Activated naive CD8-positive, alpha-beta T cell treated with anti-CD3 and anti-CD28 coated beads, Interleukin-2, amount 50 U/mL, for 16 hours (primary cell): ENCODE measurements at places on chromosomes 2 and 18.
A peak's percentile ranks its signal among the peaks of the same experiment; 100 is the strongest.

DNA sequence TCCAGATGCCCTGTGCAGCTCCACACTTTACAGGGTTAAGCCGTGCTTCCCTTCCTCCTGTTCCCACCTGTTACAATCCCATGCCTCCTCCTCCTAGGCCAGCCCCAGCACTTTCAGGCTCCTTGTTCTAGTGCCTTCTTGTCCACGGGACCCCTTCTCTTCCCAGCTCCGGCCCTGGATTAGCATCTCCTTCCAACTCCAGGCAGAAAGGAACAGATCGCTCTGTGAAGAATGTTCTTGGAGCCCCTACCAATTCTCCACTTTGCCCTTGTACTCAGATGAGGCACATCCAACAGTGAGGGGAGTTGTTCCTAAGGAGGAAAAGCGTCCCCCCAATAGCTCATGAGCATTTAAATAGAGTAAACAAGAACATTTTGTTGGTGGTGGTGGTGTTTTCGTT is 72.7 kb downstream of the CABLES1 start:
- DNase-seq: no peak

- DNase-seq: no peak
These were observed 139.0 kb upstream of the NXPH2 start for GRCh38 chr2:138919120-138919747.

DNA sequence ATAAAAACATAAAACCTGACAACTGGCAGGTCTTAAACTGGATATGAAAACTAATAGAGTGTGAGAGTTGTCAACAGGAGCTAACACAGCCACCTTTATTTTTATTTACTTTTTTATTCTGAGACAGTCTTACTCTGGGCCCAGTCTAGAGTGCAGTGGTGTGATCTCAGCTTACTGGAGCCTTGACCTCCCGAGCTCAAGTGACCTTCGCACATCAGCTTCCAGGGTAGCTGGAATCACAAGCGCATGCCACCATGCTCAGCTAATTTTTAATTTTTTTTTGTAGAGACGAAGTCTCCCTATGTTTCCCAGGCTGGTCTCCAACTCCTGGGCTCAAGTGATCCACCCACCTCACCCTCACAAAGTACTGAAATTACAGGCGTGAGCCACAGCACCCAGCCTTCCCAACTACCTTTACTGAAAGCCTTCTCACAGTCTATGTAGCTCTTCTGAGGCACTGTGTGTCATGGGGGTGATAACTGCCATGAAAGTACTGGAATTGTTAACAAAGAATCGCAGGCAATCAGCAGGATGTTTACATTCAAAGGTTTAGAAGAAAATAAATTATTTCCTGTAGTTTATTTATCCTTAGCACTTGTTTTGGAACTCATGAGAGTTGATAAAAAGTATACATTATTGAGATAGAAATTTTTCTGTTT is 24.3 kb downstream of the GDF7 start:
- DNase-seq: no peak

DNA sequence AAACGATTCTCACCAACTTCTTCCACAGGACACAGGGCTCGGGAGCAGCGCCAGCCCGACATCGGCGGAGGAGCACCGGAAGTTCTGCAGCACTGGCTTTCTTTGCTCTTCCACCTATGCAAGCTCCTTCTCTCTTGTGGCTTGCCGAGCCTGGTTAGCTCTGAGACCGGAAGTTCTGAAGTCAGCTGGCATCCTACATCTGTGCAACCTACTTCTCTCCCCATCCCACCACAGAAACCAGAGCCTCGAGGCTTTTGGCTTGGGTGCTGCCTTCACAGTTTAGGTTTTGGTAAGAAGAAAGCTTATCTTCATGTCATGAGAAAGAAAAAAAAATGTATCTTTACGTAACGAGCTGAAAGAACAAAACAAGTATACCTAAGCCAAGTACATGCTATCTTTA is 111.7 kb downstream of the ANKRD44 start:
- DNase-seq: peak; percentile 62

DNA sequence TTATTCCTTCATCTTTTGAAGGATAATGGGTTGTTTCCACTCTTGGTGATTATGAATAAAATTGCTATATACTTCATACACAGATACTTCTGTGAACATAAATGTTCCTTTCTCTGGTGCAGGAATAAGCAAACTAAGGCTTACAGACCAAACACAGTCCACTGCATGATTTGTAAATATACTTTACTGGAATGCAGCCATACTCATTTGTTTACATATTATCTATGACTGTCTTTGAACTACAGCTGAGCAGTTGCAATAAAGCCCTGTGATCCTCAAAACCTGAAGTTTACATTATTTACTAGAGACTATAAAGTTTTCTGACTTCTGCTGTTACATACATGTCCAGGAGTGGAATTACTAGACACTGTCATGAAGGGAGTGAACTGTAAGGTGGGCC is 381.0 kb upstream of the CNTNAP5 start:
- no peak for DNase-seq

DNA sequence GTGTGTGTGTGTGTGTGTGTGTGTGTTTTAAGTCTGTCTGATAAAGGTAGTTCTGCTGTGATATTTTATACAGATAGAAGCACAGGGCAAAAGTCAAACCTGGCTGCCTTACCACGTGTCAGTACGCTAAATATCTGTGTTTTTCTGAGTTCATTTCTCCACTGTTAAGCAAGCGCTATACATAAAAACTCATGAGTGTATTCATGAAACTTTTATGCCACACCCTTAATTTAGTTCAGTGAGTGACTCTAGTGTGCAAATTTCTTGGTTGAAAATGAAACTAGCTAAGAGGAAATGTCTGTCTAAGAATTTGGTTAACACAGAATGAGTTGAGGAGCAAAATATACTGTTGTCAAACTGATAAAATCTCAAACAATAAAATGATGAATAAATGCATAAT is 11.2 kb downstream of the CASP10 start:
- DNase-seq: no peak

DNA sequence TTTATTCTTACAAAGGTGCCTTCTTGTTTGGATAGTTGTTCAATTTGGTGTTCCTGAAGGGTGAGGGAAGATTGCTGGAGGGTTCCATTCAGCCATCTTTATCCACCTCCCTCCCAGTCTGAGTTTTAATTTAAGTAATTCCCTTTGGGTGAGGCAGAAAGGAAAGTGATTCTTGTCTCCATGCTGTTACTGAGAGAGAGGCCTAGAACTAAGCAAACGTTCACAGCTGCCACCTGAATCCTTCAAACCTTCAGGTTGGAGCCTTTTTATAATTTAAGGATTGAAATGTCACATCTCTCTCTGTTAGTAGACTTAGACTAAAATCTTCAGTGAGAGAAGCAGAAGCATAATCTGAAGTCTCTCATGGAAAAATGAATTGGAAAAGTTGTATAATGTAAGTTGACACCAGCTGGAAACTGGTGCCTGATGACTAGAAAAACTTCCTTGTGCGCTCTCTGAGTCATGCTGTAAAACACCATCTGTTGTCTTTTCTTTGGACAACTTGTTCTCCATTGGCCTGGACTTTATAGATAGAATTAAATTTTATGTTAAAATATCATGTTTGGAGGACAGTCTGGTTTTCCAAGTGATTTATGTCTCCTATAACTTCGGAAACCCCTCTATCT is 14.6 kb downstream of the STRADB start:
- DNase-seq: no peak

- DNase-seq: no peak
These were observed 55.2 kb upstream of the RIOK3 start for GRCh38 chr18:23397907-23398306.

DNA sequence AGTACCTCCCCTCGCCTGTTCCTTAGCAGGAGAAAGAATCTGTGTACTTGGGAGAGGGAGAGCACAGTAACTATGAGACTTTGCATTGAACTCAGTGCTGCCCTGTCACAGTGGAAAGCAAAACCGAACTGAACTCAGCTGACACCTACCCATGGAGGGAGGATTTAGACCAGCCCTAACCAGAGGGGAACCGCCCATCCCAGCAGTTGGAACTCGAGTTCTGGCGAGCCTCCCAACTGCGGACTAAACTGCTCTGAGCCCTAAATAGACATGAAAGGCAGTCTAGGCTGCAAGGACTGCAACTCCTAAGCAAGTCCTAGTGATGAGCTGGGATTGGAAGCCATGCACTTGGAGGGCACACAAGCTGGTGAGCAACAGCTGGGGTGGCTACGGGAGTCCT is 110.4 kb downstream of the GRB14 start:
- DNase-seq: no peak
